Mucosa of gallbladder (tissue), 1 donor: ENCODE measurements at places on chromosomes 4 and X. TPM values are rescaled to one million over a fixed set of nuclear protein-coding genes. Genes with fewer than 3 reads are reported as not detected.

TKTL1 gene
- total RNA-seq, result not detected

MAML3 gene
- 13.9 TPM for total RNA-seq

DNA sequence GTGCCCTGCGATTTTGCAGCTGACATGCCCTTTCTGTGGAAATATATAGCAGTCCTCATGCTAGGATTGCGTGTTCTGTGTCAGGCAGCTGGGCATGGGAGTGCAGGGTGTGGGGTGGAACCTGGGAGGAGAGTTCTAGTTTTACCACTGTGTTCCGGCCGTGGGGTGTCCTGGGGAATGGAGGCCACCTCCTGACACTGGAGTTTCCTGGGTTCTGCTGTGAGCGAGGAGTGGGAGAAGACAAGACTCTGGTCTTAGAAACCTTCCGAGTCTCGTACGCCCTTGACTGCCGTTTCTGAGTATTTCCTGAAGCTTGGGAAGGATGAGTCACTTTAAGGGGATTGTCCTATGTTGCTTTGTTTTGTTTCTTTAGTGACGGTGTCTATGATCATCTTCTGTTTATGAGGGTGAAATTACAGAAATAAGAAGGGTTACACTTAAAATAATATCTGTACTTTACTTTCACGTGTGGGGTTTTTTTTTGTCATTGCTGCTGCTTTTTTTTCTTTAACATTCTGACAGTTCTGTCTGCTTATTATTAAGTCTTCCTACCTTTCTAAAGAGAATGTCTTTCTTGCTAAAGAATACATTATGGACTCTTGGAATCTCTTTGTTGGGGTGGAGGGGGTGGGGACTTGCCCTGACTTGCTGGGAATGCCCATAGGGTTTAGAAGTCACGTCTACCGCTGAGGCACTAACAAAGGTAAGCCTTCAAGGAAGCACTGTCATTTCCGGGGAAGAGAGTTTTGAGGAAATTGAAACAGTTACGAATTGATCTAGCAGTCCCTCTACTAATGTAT, 19.1 kb downstream of the CD99 start:
- no peak for DNase-seq

GAGE2A gene
- total RNA-seq, result not detected

- DNase-seq, result peak; percentile 12
Observed at GRCh38 chrX:44306356-44306755, 37.1 kb downstream of the EFHC2 start.

IL15 gene
- 6.6 TPM for total RNA-seq
